ENCODE measurements at places on chromosomes 5 and 9.

GRCh38 chr9:136391737-136392537 is 8.0 kb downstream of the SNAPC4 start:
- DNase-seq, result no peak

- no peak for DNase-seq
Observed at GRCh38 chr5:110872200-110872599, 133.4 kb downstream of the SLC25A46 start.

- no peak for DNase-seq
Observed at GRCh38 chr5:4901924-4902323, 238.2 kb upstream of the ADAMTS16 start.

- no peak for DNase-seq
Observed at GRCh38 chr5:53642061-53642460, 81.6 kb downstream of the NDUFS4 start.

DNA sequence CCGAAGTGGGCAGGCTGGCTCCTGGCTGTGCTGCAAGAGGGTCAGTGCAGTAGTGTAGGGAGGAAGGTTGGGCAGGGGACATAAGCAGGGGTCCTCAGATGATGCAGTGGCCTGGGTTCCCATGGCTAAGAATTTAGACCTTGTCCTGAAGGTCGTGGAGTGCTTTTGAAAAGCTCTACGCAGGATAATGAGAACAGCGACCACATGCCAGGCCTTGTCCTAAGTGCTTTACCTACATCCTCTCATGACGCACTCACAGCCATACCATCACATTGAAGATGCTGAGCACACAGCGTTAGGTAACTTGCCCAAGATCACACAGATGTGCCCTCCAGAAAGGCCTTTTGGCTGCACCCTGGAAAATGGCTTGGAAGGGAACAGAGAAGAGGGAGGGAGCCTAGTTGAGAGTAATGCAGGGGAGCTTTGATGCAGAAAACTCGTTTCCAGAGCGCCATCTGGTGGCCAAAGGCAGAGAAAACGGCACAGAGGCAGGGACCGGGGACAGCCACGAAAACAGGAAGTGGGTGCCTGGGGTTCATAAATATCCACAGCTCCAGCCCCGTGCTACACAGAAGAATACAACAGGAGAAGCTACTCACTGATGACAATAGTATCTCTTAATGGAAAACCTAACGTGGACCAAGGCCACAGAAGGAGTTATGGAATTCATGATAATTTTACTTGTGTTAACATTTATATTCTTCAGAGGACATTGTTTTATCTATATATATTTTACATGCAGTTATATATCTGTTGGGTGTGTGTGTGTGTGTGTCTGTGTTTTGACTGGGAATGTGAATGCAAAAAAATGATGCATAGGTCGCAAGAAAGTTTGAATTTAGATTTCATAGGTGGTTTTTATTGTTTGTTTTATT is 2.7 kb upstream of the PCDH12 start:
- peak; percentile 85 for DNase-seq

DNA sequence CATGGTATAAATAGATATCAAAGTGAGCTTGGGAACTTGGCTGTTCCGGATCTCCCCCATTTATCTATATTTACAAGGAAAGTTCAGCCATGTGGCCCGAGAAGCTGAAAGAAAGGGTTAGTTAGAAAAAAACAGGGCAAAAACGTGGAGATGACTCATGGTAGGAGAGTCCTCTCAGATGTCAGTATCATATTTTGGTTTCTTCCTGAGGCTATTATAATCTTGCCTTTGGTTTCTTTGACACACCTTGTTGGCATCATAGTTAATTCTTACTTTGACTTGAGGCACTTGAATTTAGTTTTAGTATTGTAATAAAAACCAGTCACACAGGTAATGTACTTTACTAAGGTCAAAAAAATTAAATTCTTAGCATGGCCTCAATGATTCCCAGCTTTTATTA is 59.9 kb downstream of the GABRA6 start:
- no peak for DNase-seq

DNA sequence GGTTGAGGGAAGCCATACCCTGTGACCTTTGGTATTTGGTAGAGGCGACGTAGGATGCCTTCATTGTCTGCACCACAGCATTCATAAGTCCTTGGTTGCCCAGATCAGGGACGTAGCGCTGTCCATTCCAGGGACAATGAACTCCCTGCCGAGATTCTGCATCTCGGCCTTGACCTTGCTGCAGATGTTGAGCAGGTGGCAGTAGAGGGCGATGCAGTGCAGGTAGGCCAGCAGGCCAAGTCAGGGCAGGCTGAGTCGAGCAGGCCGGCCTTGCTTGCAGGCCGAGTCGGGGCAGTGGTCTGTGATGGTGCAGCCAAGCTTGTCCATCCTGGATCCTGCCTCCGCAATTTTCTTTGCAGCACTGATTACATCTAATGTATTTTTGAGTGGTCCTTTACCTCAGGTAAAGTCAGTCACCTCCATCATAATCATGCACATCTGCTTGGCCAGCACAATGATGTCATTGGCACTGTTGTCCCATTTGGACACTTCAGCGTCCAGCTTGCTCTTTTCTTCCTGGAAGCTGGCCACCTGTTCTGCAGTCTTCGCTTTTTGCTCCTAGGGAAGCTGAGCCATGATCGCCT is 93.4 kb upstream of the CCDC112 start:
- DNase-seq, result no peak

DNA sequence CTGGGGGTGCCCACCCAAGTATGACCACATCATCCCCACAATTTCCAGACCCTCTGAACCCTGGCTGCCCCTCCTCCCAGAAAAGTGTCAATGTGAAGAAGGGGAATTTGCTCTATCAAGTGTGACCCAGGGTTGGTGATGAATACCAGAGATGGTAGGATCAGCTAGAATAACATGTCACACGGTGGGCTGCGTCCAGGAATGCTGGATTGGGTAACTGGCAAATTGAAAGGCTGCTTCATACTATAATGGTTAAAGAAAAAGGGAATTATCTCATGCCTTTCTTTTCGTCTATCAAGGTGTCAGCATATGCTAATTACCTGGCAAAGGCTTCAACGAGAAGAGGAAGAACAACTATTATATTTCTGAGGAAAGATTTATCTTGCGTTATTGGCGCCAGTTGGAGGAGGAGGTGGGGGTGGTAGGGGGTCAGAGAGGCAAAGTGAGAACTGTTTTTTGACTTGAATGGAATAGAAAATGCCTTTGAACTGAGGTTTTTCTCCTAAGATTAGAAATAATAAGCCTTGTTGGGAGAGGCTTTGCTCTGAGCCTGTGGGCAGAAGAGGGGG is 27.8 kb upstream of the ARAP3 start:
- DNase-seq, result no peak

GRCh38 chr5:176619569-176620332 is 9.8 kb upstream of the GPRIN1 start:
- no peak for DNase-seq

- no peak for DNase-seq
Observed at GRCh38 chr5:87210076-87210475, 57.6 kb upstream of the RASA1 start.

DNA sequence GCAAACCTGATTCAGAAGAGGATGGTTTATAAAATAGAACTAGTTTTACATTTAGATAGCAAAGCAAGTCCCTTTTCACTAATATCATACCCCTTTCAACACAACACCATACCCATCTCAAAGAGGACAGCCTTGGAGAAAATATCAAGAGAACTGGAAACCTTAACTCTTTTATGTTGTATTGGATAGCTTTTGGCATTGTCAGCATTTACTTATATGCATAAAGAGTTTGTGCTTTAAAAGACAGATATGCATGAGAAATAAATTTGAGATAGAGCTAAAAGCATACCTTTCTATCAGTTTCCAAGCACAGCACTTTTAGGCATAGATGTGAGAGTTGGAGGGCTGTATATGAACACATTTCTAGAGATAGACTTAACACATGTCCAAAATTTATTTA is 799.3 kb upstream of the ACO1 start:
- no peak for DNase-seq

Data from activated effector memory CD4-positive, alpha-beta T cell treated with Interleukin-2 at 50 U/mL for 16 hours (primary cell).